ENCODE measurements at places on chromosomes 2 and 18. TPM values are rescaled to one million over a fixed set of nuclear protein-coding genes. Genes with fewer than 3 reads are reported as not detected.

Gene C2orf78
- not detected for total RNA-seq

Gene NPPC
- not detected for total RNA-seq

Gene CD226
- total RNA-seq, result 0.82 TPM

- no peak for DNase-seq
- no peaks in the 10 kb centered on the region for H3K36me3 ChIP-seq
- H3K4me3 ChIP-seq, result no peak overlapping the region
- H3K4me1 ChIP-seq, result peaks cover 5% of the 10 kb centered on the region
These were observed 154.6 kb downstream of the INO80D start for GRCh38 chr2:205931388-205931787.

DNA sequence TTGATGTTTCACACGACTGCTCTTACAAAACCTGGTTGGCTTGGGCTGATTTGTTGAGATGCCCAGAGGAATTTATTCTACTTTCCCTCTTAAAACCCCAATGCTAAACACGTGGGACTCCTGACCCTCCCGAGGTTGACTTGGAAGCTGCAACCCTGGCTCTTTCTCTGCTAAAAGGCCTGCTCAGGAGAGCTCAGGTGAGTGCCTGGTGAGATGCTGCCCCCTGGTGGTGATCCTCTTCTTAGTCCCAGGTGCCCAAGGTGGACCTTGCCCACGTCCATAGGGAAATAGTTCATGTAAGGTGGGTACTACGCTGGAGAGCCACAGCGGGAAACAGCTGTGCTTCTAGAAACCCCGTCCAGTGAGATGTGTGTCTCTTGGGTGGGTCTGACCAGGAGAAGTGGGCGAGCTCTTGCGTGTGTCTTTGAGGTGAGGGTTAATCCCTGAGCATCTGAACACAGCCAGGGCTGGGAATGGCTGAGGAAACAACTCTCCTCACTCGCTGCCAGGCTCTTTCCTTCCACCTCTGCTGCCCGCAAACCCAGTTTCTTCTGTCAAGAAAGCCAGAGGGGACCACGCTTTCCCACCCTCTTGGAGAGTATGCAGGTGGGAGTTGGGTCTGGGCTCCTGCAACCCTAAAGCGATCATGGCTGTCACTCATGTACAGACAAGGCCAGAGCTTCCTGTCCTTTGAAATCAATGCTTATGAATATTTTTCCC lies 25.5 kb upstream of the PXDN start:
- peaks cover 28% of the 10 kb centered on the region for H3K4me1 ChIP-seq
- H3K27ac ChIP-seq, result no peak overlapping the region
- no peaks in the 10 kb centered on the region for H3K36me3 ChIP-seq

DNA sequence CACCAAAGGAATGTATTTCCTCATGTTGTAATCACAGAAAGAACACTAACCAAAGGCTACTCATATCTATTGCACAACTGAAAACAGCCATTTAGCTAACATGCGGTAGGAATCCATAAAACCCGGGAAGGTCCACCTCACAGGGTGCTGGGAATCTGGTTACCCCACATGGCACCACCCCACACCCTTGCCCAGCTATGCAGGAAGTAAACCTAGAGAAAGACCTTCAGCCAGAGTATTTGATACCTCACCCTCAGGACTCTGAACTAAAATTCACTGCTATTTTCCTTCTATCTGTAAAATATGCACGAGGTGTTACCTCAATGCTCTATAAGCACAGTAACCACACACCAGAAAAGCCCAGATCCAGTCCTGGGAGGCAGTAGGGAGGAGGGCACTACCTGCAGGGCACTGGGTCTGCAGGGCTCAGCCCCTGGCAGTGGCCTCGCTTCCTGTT lies 45.8 kb downstream of the PTPN2 start:
- H3K36me3 ChIP-seq, result peaks cover 14% of the 10 kb centered on the region
- H3K4me1 ChIP-seq, result peaks cover 38% of the 10 kb centered on the region
- peak overlapping the region; percentile 11 for H3K4me3 ChIP-seq
- no peak for DNase-seq
- H3K27me3 ChIP-seq, result no peaks in the 10 kb centered on the region

- DNase-seq, result no peak
- no peak overlapping the region for H3K4me3 ChIP-seq
- peaks cover 15% of the 10 kb centered on the region for H3K27me3 ChIP-seq
- H3K36me3 ChIP-seq, result no peaks in the 10 kb centered on the region
- no peaks in the 10 kb centered on the region for H3K4me1 ChIP-seq
These were observed 358.2 kb upstream of the SPRED2 start for GRCh38 chr2:65790676-65790935.

DNA sequence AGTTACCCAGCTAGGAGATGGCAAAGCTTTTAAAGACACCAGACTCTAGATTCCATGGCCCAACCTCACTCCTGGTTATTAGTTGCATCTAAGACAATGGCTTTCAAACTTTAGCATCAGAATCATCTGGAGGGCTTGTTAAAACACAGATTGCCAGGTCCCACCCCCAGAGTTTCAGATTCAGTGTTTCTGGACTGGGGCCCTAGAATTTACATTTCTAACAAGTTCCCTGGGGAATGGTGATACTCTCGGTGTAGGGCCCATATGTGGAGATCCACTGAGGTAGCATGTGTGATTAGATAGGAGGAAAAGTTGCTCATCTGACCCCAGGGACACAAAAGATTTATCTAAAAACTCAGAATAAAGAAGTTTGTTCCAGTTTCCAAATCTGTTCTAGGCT lies 14.5 kb upstream of the TTR start:
- no peak overlapping the region for H3K27ac ChIP-seq
- H3K4me1 ChIP-seq, result no peaks in the 10 kb centered on the region
- no peaks in the 10 kb centered on the region for H3K36me3 ChIP-seq
- no peak overlapping the region for H3K4me3 ChIP-seq
- H3K27me3 ChIP-seq, result no peaks in the 10 kb centered on the region

Gene CYTIP
- 0.27 TPM for total RNA-seq

Gene C2orf80
- not detected for total RNA-seq

DNA sequence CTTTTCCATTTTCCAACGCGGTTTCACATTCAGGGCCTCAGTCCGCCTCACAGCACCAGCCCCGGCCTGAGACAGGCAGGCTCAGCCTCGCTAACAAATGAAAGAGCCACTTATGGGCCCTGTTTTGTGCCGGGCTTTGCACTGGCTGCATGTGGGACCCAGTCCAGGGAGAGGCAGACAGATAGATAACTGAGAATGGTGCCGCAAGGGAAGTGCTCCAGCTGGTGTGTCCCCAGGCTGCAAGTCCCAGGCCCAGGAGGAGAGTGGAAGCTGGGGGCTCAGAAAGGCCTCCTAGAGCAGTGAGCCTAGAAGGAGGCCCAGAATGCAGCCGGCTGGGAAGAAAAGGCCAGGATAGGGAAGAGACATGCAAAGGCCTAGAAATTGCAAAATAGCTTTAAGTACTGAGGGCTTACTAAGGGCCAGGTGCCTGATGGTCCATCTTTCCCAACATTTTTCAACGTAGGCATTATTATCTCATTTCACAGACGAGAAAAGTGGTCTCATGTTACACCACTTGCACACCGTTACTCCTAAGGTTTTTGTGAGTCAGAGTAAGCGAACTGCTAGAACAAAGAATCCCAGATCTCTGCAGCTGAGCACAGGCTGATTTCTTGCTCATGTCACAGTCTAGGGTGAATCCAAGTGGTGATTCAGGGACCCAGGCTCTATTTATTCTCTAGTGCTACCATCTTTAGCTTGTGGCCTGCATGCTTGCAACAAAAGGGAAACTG lies 26.0 kb downstream of the ADRA2B start:
- peaks cover 10% of the 10 kb centered on the region for H3K27me3 ChIP-seq
- H3K4me3 ChIP-seq, result no peak overlapping the region
- no peaks in the 10 kb centered on the region for H3K4me1 ChIP-seq
- no peaks in the 10 kb centered on the region for H3K36me3 ChIP-seq
- no peak overlapping the region for H3K27ac ChIP-seq
- peak; percentile 43 for DNase-seq

GRCh38 chr2:236971131-236971821 lies 114.4 kb upstream of the COPS8 start:
- H3K27ac ChIP-seq, result no peak overlapping the region
- no peaks in the 10 kb centered on the region for H3K27me3 ChIP-seq
- DNase-seq, result no peak
- H3K4me3 ChIP-seq, result no peak overlapping the region
- no peaks in the 10 kb centered on the region for H3K36me3 ChIP-seq

DNA sequence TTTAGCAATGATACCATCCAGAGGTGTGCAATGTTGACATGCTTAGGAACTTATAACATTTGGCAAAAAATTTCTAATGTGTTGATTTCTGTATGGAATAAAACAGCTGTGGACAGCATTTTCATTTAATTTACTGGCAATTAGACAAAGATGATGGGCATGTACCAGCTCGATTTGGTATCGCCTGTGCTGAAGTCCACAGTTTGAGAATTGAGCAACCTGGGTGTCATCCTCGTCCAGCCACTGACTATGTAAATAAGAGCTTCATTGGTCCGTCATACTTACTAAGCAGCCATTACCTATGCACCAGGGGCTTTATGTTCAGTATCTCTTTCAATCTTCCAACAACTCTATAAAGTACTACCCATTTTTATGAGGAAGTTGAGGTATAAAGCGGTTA lies 24.6 kb upstream of the ACAA2 start:
- H3K36me3 ChIP-seq, result no peaks in the 10 kb centered on the region
- no peak overlapping the region for H3K27ac ChIP-seq
- no peak overlapping the region for H3K4me3 ChIP-seq
- no peaks in the 10 kb centered on the region for H3K27me3 ChIP-seq

DNA sequence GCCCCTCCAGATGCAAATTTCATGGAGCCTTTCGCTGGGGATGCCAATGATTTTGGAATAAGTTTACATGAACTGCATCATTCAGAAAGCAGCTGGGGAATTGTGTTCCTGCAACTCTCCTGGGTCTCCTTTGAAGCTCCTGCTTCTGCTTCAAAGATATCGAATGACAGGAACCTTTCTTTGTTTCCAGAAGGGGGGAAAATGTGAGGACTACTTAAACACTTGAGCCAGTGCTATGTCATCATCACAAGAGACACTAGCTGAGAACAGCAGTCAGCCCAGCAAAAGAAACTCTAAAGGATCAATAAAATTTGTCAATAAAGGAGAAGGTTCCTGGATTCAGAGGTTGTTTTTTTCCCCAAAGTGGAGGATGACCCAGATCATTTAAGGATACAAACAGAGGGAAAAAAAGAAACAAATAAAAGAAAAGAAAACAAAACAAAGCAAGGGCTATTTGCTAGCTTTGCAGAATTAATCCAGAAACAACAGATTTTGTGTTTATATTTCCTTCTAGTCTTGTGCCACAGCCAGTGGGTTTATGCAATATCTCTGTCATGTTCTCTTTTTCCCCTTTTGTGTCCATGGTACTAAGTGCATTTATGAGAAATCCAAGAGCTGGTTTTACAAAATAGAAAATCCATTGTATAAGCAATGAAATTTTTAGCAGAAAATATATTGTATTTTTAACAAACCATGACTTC lies 463.7 kb downstream of the CDH2 start:
- no peak overlapping the region for H3K4me3 ChIP-seq
- peak overlapping the region; percentile 68 for H3K27ac ChIP-seq
- H3K27me3 ChIP-seq, result no peaks in the 10 kb centered on the region
- no peak for DNase-seq
- no peaks in the 10 kb centered on the region for H3K36me3 ChIP-seq

Gene SERPINB10
- not detected for total RNA-seq

DNA sequence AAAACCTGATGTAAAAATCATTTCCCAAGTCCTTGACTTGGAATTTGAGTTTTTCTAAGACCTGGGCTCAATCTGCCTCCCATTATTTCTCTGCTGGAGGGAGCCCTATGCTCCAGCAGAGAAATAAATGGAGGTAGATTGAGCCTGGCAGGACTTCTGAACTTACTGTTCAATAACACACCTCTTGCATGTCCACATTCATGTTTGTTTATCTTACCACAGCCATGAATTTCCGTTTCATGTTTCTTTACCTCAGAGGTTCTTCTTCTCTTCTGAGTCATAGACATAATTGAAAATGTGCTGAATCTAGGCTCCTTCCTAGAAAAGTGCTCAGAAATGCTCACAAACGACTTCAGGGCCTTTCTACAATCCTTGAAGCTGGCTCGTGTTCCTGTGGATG lies 170.8 kb downstream of the PMAIP1 start:
- H3K36me3 ChIP-seq, result no peaks in the 10 kb centered on the region
- H3K4me3 ChIP-seq, result no peak overlapping the region
- no peak for DNase-seq
- peaks cover 12% of the 10 kb centered on the region for H3K27me3 ChIP-seq
- H3K27ac ChIP-seq, result no peak overlapping the region

DNA sequence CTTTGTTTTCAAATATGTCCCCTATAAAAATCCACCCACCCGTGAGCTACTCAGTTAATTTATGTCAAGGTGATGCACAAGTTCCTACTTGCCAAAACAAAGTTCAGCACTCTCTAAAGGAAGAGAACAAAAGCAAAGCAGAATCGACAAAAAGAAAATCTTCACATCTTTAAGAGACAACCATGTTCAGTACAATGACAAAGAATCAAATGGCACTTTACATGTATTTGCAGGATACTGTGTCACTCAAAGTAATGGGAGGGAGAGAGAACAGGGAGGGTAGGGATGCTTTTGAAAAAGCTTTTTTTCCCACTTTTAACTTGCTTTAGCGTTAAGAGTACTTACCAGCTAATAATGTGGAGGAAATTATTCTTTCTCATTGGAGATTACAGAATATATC lies 39.0 kb upstream of the FAM237A start:
- H3K27me3 ChIP-seq, result no peaks in the 10 kb centered on the region
- H3K36me3 ChIP-seq, result no peaks in the 10 kb centered on the region
- no peak overlapping the region for H3K4me3 ChIP-seq
- no peak overlapping the region for H3K27ac ChIP-seq

Gene NOTO
- not detected for total RNA-seq

- no peak for DNase-seq
- H3K36me3 ChIP-seq, result peaks cover 2% of the 10 kb centered on the region
- H3K4me1 ChIP-seq, result peaks cover 29% of the 10 kb centered on the region
- peaks cover 23% of the 10 kb centered on the region for H3K27me3 ChIP-seq
These were observed 179.6 kb downstream of the ZBTB7C start for GRCh38 chr18:48229552-48229981.

DNA sequence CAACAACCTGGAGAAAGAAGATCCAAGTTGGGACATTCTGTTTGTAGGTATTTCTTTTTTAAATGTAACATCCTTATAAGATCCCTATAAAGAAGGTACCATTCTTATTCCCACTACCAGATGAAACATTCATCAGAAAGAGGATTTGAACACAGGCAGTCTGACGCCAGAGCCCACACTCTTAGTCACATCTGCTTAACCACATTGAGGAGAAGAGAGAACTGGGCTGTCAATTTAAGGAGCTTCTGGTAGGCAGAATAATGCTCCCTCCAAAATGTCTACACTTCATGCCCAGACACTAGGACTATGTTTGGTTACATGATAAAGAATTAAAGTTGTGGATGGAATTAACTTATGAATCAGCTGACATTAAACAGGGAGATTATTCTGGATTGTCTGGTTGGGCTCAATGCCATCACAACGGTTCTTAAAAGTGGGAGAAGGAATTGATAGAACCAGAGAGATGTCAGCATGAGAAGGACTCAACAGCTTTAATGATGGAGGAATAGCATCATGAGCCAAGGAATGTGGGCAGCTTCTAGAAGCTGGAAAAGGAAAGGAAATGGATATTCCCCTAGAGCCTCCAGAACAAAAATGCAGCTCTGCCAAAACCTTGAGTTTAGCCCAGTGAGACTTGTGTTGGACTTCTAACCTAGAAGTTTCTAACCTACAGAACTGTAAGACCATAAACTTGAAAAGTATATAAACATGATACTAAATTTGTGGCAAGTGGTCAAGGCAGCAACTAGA lies 82.2 kb downstream of the KLF7 start:
- DNase-seq, result no peak
- no peak overlapping the region for H3K4me3 ChIP-seq
- H3K27ac ChIP-seq, result no peak overlapping the region
- H3K36me3 ChIP-seq, result peaks cover 53% of the 10 kb centered on the region
